Globus pallidus (tissue), 1 donor: ENCODE measurements at places on chromosomes 16 and 17.

DNA sequence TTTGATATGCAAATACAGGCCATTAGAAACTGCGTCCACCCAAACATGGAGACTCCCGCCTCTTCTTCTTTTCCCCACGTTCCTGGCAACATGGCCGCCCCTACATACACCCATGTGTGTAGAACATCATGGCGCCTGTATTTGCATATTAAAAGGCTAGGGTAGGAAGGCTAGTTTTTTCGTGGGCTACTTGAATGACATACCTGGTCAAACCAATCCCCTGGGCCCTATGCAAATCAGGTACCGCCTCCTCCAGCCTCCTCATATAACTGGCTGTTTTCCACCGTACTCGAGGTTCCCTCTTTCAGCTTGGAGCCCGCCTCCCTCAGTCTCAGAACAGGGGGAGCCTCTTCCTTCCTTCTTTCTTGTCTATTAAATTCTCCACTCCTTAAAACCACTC lies 840 bp upstream of the CD300LB start:
- DNase-seq, result peak; percentile 64

GRCh38 chr17:81734405-81735263 lies 22.6 kb downstream of the SLC25A10 start:
- no peak for DNase-seq

DNA sequence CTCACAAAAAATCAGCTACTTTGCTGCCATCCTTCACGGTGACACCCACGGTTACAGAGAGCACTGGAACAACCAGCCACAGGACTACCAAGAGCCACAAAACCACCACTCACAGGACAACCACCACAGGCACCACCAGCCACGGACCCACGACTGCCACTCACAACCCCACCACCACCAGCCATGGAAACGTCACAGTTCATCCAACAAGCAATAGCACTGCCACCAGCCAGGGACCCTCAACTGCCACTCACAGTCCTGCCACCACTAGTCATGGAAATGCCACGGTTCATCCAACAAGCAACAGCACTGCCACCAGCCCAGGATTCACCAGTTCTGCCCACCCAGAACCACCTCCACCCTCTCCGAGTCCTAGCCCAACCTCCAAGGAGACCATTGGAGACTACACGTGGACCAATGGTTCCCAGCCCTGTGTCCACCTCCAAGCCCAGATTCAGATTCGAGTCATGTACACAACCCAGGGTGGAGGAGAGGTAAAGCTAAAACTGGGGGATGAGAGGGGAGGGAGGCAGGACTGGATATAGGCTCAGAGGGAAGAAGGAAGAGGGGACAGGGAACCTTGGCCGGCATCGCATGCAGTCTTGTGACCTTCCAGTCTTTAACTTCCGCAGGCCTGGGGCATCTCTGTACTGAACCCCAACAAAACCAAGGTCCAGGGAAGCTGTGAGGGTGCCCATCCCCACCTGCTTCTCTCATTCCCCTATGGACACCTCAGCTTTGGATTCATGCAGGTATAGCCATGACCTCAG lies 581 bp downstream of the CD68 start:
- no peak for DNase-seq

DNA sequence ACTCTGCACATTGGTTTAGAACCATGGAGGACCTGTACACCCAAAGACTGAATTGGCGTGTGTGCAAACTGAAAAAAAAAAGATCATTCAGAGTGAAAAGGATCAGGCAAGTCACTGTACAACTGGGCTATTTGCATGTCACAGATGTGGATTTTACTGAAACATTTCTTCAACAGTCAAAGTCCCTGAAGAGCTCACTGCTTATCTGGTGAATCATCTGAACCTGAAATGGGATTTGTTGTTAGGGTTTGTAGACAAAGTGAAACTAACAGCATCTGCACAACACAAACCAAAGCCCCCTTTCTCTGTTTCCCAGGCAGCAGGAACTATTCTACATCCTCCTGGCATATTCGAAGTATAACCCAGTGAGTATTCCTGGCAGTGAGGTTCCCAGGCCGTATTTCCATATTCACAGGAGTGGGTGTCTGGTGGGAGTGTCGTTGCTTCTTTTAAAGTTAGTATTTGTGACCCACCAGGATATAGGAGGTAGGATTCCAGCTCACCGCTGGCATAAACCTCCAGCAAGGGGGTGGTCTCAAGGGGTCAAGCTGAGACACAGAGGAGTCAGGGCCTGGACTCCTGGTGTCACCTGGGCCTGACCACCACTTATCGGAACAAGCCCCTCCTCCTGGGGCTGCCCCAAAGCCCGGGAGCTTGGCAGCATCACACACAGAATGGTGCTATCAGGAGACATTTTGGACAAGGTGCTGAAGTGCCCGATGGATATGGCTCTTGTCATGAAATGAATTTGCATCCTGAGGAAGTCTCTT lies 80.9 kb downstream of the GOSR1 start:
- DNase-seq, result no peak

DNA sequence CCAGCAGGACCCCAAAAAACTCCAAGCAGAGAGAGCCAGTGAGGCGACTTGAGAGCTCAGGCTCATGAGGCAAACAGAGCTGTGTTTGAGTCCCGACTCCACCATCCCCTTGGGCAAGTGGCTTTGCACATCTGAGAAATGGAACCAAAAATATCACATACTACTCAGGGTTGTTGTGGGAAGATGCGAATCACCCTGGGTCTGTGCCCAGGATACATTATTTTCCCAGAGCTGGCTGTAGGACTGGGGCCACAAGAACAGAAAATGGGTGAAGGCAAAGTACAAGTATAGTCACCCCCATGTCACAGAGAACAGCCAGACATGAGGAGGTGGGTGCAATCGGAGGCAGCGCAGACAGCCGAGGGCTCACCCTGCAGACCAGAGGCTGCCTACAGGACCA lies 127.3 kb downstream of the GAS7 start:
- no peak for DNase-seq
